ENCODE measurements at places on chromosomes 3 and 15.

- DNase-seq: no peak
Observed at GRCh38 chr3:17115186-17115585, 230.4 kb downstream of the PLCL2 start.

GRCh38 chr3:179436517-179436916, 14.8 kb downstream of the GNB4 start:
- no peak for DNase-seq

DNA sequence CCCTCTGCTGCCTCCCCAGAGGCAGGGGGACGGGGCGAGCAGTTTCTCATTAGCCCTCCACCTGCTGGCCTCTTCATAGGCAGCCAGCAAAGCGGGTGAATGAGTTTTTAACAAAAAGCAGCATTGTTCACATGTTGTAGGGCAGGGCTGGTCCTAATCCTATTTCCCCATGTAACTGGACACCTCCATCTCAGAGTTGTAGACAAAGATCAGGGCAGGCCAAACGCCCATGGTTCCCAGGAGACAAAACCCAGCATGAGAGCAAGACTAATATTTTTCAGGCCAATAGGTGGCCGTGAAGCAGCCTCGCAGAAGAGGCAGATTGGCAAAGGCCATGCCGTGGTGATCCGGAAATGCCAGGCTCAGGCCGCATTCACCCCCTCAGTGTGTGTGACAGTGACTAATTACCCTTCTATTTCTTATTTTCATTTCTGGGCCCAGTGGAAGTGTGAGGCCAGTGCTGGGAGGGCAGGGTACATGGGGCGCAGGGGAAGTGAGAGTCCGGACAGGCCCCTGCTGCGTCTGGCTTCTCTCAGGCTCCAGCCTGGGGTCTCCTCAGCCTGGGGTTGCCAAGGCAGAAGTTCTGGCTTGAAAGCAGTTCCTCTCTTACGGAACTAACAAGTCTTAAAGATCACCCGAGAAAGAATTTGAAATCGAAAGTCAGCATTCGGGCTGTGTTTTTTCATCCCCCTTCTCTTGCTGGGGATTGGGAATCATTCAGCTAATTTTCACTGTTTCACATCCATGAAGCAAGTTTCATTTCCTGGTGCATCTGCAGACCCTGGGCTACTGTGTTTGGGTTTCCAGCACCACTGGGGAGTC, 64.8 kb downstream of the BOC start:
- no peak for DNase-seq

- DNase-seq: no peak
Observed at GRCh38 chr3:119365418-119365817, 71.2 kb downstream of the ARHGAP31 start.

DNA sequence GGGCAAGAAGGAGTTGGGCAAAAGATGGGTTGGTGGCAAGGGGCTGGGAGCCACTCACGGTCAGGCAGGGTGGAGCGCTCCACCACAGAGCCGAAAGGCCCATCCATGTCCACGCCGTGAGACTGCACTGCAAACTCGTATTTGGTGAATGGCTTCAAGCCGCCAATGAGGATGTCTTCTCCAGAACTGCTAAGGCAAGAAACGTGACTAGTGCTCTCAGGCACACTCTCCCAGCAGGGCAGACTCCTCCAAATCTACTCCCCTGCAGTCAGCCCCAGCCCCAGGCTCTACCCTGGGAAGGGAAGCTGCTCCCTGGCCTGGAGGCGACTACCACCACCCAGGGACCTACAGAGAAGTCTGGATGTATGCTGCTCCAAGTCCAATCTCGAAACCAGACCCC, 11.4 kb upstream of the IGDCC3 start:
- DNase-seq: no peak

- DNase-seq: no peak
Observed at GRCh38 chr3:112376241-112376911, 43.4 kb downstream of the CD200 start.

DNA sequence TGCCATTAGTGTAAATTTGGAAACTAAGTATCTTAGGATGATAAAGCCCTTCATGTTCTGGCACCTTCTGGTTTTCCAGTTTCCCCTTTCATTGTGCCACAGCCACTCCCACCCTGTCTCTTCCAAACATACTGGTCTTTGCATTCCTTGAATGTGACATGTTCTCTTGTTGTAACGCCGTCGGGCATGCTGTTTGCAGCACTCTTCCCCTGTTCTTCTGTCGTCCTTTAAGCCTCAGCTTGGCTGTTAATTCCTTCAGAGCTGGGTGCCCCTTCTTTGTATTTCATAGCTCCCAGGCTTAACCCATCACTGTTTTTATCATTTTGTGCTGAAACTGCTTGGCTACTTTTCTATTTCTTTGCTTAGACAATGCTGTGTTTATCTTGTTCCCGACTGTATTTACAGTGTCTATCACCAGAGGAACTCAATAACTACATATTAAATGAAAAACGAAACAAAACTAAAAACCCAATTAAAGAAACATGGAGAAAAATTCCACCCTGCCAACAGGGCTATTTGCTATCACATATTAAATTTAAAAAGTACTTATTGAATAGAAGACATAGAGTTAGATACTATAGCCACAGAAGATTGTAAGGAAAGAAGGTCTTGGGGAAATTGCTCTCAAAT, 95.4 kb upstream of the KCNAB1 start:
- DNase-seq: no peak
